ENCODE measurements at places on chromosomes 12 and 14.

DNA sequence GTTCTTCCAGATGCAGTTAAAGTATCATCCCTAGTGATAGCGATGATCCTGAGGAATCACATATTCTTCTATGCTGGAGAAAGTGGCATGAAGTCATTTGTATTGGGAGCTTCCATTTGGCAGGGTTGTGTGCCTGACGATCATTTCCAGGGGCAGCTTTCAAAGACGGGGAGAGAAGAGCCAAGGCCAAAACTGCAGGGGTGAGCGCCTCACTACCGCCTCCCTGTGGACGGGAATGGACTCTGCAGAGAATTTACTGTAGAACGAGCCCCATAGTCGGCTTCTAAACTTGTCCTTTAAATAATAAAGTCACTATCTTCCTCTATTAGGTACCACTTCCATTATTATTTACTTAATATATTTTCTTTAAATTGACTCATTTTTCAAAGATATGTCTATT is 555.9 kb upstream of the TMEM132C start:
- DNase-seq, result no peak

DNA sequence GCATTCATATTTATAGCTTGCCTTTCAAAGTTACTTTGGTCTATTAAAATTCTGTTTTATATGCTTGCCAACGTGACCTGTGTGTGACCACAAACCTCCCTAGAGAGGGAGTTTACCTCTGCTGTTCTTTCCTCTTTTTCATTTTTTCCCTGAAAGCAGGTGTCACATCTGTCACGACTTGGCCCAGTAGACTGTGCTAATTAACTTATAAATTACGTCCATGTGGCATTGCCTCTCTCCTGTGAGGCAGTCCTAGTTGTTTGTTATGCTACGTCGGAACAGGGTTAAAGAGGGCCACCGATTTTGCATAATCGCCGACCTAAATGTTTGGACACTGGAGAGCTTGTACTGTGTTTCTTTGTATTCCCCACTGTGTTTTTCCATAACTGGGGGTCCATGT is 343.9 kb upstream of the FLRT2 start:
- DNase-seq, result no peak

- DNase-seq, result no peak
Measured at GRCh38 chr14:94102768-94103482, 7.6 kb upstream of the IFI27 start.

DNA sequence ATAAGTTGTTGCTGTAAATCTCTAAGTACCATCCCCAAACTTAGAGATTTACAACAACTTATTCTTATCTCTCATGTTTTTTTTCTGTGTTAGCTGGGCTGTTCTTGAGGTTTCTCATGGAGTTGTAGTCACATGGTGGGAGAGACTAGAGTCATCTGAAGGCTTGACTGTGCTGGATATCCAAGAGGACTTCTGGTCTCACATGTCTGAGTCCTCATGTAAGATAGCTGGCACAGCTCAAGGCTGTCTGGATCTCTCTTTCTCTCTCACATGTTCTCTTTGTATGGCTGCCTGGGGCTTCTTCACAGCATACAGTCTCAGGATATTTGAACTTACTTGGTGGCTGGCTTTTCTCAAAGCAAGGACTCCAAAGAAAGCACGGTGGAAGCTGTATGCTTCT is 63.8 kb downstream of the DACT1 start:
- DNase-seq, result no peak

GRCh38 chr12:6461401-6462233 is 8.9 kb downstream of the VAMP1 start:
- DNase-seq, result no peak

DNA sequence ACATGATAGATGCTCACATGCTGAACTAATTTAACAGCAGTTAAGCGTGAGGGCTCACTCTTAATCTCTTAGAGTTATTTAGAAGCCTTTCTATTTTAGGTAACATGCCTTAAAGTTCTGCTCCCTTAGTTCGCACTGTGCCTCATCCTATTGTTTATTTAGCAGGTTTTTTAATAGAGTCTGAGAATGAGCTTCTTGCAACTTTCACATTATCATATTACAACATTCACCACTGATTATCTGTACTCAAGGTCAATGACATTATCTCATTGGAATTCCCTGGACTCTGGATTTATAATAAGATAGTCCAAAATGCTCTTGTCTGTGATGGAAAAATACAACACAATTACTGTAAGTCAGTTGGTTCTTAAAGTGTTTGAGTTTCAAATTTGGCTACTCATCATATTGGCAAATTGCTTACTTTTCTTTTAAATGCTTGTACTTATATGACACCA is 183.6 kb upstream of the SLC38A2 start:
- peak; percentile 92 for DNase-seq

DNA sequence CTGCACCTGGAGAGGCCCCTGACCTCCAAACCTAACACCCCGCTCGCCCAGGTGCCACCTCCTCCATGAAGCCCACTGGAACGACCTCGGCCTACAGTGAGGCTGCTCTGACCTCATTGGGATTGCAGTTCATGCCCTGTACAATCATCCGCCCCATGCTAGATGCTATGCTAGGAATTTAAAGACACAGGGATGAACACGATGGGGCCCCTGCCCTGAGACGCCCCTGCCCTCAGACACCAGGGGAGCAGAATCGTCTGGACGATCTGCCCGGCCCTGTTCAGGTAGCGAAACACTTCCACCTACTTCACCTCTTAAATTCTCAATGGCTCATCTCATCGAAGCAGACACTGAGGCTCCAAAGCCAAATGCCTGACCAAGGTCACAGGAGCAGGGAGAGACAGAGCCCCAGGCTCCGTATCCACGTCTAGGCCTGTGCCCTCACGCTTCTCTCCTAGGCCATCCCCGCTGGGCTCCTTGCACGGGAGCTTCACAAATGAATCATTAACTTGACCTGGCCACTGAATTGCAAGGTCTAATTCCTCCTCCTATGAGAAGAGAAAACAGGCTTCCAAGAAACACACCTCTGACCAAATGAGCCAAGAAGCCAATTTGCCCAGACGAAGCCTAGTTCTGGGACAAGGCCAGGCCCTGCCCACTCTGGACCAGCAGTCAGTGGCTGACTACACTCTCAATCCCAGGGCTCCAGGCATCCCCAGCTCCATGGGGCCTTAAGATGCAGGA is 35.2 kb downstream of the SCARB1 start:
- no peak for DNase-seq

DNA sequence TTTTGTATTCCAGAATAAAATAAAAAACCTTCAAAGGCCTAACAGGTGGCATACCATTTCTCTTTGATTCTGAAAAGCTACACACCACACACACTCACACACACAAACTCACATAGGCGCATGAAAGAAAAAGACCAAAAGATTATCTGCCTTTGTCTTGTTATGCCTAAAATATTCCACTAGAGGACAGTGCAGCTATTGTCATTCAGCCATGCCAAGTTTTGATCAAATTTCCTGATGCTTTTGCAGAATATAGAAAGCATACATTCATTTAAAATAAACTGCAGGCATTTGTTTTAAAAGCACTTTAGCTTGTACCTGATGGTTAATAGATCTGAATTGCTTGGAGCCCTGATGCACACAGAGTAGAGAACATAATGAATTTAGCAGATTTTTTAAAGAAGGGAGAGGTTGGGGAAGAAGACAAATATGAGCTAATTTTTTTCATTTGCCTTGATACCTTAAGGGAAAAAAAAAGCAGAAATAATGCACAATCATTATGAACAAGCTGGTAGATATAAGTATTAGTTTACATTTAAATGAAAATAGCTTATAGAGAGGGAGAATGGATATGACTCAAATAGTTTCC is 1766.9 kb upstream of the SEL1L start:
- no peak for DNase-seq

Data from AG04450 (cell line).